ENCODE measurements at places on chromosomes 6 and 20.
A peak's percentile ranks its signal among the peaks of the same experiment; 100 is the strongest.

DNA sequence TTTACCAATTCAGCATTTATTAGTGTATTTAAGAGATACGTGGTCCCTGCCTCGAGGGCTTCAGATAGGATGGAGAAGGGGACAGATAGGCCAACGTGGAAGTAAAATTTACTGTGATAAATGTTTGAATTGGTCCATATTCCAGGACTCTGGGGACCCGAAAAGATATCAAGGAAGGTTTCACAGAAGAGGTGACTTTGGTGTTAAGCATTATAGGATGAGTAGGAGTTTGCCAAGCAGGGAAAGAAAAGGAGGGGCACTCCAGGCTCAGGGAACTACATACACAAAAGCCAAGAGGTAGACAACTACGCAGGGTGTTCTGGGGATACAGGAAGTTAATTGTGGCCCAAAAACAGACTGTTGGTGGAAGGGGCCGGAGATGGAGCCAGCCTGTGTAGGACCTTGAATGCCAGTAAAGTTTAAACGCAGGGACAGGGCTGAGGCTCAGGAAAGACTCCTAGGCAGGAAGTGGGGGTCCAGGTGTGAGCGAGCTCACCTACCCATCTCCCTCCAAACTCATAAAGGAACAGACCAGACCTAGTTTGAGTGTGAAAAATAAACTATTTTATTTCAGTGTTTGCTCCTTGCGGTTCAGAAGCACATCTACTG, 37.0 kb downstream of the TGM2 start:
- DNase-seq: no peak

GRCh38 chr6:50840112-50840810, 21.6 kb downstream of the TFAP2B start:
- DNase-seq: no peak

DNA sequence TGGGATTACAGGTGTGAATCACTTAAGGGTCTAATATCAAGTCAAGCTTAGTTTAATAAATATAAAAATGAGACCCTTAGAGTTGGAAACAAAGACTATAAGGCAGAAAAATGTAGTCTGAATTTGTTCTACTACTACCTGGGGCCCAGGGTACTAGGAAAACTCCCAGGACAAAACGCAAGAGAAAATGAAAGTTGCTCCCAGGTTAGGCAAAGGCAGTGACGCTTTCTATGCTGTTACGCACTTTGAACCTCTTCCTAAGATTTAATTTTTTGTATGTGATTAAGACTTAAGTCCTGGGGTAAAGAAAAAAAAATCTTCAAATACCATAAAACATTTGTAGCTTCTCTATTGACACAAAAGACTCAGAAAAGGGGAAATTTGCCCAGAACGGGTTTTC, 17.3 kb downstream of the DSP start:
- DNase-seq: no peak

GRCh38 chr20:25188218-25188617, 7.3 kb upstream of the ENTPD6 start:
- DNase-seq: no peak

DNA sequence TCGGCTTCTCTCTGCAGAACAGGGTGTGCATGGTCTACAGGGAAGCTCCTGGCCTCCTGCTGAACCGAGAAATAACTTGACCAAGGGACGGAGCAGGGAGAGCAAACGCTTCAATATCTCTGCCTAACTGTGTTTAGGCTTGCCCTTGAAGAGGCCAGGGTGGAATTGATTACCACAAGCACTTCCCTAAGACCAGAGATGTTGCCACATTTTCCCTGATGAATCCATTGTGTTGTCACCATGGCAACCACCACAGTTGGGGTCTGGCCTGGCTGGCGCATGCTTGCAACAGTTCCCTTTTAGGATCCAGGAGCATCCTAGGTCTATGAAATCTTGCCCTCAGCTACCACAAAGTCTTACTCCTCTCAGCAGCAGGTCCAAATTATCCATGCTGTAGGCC, 213.5 kb upstream of the SULF2 start:
- DNase-seq: no peak

GRCh38 chr20:18272451-18272850, 15.9 kb upstream of the ZNF133 start:
- no peak for DNase-seq

DNA sequence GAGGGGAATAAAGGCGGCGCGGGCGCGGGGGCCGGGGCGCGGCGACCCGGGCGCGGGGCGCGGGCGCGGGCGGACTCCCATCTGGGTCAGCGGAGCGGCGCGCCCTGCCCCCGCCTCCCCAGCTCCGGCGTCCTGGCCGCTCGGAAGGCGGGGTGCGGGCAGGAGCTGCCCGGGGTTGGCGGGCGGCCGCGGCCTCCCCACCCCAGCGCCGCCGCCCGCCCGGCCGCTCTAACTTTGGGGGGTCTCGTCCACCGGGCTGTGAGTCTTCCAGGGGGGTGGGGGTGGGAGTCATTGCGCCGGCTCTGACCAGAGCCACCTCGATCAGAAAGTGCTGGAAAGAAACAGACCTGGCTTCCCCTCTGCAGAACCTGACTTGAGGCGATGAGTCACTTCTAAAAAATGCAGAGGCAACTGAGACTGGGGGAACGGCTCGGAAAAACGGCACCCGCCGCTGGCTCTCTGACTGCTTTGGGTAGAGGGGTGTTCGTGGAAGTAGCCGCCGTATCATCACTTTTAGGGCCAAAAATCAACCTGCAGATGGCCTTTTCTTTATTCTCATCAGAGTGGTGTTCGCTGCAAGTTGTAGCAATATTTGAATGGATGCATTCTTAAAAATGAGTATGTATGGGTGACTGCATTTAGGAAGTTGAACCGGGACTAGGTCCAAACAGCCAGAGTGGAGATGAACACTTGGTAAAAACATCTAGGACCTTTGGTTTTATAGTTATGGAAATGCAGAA, 667 bp downstream of the CAP2 start:
- peak; percentile 54 for DNase-seq

DNA sequence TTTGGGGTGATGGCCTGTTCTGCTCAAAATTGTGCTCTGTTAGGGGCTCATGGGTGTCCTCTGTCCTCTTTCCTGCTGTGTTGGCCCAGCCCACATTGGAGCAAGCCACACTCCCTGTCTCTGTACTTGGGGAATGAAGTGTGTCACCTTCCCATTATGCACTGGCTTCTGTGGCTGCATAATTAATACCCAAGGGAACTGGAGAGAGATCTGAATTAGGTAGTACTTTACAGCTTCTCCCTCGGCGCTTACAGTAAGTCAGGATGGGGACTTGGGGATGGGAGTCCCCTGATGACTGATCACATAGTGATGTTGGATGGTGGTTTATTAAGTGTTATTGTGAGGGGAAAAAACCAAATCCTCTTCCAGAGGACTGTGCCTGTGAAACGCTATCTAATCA, 116.6 kb downstream of the FOXO3 start:
- DNase-seq: peak; percentile 40

DNA sequence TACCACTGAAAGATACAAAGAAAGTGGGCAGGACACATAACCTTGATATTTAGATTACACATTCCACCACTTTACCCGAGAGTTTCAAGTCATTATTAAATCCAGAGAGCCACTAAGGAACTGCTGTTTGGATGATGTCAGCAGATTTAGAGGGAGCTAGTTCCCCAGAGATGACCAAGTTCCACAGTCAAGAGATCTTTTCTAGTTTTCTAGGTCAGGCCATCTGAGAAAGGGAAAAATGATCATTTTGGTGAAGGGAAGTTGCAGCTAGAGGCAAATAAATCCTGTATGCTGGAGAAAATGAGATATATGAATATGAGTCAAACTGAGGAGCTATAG, 147.8 kb downstream of the HS3ST5 start:
- DNase-seq: no peak
